Temporal lobe (tissue), 4 donors: ENCODE measurements at places on chromosomes 6 and 20. TPM values are rescaled to one million over a fixed set of nuclear protein-coding genes. Genes with fewer than 3 reads are reported as not detected.

The TUBB2B gene
- 2,668 TPM for total RNA-seq

The IER3 gene
- 1.7 TPM for total RNA-seq

The ORC3 gene
- total RNA-seq, result 33.9 TPM

The RPS6KA2 gene
- total RNA-seq, result 30.2 TPM

The BTN1A1 gene
- not detected for total RNA-seq

The CAGE1 gene
- not detected for total RNA-seq

The MAP3K7 gene
- 34.9 TPM for total RNA-seq

The TMX4 gene
- 34.9 TPM for total RNA-seq

The C20orf141 gene
- total RNA-seq, result not detected

The PXDC1 gene
- total RNA-seq, result 9.1 TPM

The SNAP91 gene
- total RNA-seq, result 86.1 TPM

The IPCEF1 gene
- 10.1 TPM for total RNA-seq

The GABRR1 gene
- not detected for total RNA-seq

The MLN gene
- not detected for total RNA-seq

The FBXO5 gene
- total RNA-seq, result 6.6 TPM

The C20orf144 gene
- total RNA-seq, result not detected

The FAM8A1 gene
- 52.9 TPM for total RNA-seq

The EYA4 gene
- total RNA-seq, result 0.25 TPM

The RHAG gene
- 0.49 TPM for total RNA-seq

The GINS1 gene
- 6.4 TPM for total RNA-seq

The PAX1 gene
- not detected for total RNA-seq

The PPP1R14C gene
- total RNA-seq, result 48.7 TPM

The HLA-DQA2 gene
- not detected for total RNA-seq

The GPR6 gene
- total RNA-seq, result 0.74 TPM

The TCF21 gene
- total RNA-seq, result not detected

The UNC5CL gene
- 0.25 TPM for total RNA-seq

The TMC2 gene
- 3.4 TPM for total RNA-seq

The FOXC1 gene
- total RNA-seq, result 6.9 TPM

The SPINT4 gene
- not detected for total RNA-seq

The SMPDL3A gene
- total RNA-seq, result 8.9 TPM

The DCDC2 gene
- 1.7 TPM for total RNA-seq

The SLC12A5 gene
- 17.2 TPM for total RNA-seq

The ESR1 gene
- total RNA-seq, result under 0.01 TPM

The ENPP1 gene
- total RNA-seq, result 0.74 TPM

The CLDN20 gene
- not detected for total RNA-seq

The NPEPL1 gene
- total RNA-seq, result 8.9 TPM

The LPA gene
- 0.25 TPM for total RNA-seq

The BAK1 gene
- 2.7 TPM for total RNA-seq

The SYNGAP1 gene
- total RNA-seq, result 36.4 TPM
